ENCODE measurements at places on chromosomes 5 and 9.

GRCh38 chr5:163822548-163822947 is 317.1 kb downstream of the MAT2B start:
- no peak for DNase-seq

DNA sequence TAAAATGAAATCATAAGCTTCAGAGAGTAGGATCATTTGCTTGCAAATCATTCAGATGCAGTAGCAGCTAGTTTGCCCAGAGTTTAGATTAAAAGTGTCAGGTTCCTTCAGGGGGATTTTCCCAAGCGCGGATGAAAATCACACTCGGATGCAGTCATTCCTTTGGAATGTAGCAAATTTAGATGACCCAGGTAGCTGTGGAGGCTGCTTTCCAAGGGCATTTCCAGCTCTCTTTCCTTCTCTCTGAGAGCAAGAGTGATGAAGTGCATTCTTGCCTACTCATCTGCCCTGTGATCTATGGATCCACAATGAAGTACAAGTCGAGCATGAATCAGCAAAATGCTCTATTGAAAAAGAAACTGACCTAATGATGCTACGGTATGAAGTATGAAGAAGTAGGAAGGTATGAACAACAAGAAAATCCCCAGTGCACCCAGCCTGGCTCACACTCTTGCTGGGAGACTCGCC is 200.2 kb downstream of the PLK2 start:
- no peak for DNase-seq

DNA sequence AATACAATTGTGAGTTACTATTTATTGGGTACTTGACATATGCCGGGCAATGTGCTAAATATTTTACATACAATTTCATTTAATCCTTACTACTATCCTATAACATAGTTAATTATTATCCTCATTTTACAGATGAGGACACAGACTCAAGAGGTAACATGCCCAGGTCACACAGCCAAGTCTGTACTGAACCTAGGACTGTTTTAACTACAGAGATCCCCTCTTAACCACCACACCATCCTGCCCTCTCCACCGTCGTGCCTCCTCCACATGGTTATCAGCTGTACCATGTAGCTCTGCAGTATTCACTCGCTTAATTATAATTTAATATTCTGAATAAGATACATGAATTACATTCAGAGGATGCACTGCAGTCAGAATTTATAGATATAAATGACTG is 5.3 kb downstream of the RAB14 start:
- DNase-seq = no peak

DNA sequence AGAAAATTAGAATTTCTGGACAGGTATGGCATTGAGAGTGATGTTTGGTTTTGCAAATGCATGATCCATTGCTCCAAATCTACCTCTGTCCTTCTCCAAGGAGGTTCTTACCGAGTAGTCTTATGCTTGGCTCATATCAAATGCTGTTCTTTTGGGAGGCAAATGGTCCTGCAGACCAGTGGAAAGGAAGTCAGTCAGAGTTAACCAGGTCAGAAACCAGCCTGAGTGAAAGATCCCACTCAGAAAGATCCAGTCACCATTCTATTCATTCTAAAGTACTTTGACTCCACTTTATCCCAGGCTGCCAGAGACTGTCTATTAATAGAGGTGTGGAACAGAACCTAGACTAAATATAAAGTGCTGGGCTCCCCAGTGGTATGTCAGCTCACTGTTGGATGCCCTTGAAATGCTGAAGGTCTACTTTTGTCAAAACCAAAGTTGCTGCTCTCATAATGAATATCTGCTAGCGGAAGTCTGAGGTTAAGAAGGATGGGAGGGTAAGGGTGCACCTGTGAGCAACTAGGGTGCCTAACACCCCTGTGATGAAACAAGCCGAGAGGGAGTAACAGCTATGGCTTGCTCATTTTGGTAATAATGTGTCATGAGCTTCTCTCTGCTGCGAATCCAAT is 302.2 kb downstream of the ZNF608 start:
- no peak for DNase-seq

DNA sequence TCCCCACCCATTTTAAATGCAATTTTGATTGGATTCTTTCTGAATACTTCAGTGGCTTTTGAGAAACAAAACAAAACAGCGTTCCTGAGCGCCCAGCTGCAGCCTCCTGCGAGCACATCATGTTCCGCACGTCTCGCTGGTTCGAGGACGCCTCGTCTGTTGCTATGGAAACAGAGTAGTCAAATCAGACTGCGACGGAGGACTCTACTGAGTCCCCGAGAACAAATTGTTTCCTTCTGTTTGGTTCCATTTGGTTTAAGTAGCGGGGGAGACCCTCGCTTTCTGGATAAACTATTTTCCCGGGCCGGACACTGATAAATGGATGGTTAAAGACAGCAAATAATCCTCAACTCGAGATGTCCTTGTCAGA is 69.0 kb downstream of the SLC28A3 start:
- no peak for DNase-seq

- no peak for DNase-seq
Observed at GRCh38 chr5:66129144-66129543, 15.0 kb upstream of the SREK1 start.

DNA sequence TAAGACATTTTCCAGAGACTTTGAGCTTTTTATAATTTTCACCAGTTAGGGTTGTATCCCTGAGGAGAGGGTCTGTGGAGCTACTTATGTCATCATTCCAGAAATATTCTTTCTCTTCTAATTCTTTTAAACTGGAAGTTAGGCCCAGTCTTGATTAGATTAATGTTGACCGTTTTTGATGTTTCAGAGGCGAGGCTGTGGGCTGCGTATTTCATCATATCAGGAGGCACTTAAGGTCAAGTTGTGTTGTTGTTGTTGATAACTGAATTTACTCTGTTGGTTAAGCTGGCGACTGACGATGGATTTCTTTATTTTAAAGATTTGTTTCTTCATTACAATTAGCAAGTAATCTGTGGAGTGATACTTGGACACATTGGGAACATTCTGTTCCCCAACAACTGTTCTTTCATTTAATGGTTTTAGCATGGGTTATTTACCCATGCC is 20.1 kb downstream of the IPO11 start:
- DNase-seq = no peak

DNA sequence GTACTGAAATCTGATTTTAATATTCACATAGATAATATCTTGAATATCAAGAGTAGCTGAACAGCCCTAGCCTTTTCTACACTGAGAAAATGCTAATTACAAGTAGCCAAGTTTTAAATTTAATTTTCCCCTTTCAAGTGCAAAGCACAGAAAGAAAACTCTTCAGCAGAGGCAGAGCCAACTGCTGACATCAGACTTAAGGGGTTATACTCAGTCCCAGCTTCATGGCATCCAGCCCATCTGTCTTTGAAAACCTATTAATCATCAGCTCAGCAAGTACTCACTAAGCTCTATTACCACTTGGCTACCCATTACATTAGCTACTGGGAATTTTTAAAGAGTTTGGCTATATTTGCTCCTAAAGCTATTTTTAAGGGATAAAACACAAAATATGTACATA is 220.5 kb downstream of the SLC12A2 start:
- no peak for DNase-seq

DNA sequence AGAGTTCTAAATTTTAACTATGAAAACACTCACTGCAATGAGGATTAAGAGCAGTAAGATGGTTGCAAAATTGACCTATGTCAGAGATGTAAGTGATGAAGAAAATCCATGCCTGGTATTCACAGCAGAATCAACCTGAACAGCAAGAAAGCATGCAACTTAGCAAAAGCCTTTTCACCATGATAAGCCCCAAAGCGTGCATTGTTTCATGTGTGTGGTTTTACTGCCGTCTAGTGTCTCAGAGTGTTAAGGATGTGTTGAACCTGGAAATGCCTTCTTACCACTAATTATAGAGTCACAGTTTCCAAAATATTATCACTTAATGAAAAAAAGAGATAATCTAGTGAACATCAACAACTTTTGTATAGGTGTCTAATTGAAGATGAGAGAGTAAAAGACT is 415.2 kb upstream of the TRPC7 start:
- DNase-seq = no peak

DNA sequence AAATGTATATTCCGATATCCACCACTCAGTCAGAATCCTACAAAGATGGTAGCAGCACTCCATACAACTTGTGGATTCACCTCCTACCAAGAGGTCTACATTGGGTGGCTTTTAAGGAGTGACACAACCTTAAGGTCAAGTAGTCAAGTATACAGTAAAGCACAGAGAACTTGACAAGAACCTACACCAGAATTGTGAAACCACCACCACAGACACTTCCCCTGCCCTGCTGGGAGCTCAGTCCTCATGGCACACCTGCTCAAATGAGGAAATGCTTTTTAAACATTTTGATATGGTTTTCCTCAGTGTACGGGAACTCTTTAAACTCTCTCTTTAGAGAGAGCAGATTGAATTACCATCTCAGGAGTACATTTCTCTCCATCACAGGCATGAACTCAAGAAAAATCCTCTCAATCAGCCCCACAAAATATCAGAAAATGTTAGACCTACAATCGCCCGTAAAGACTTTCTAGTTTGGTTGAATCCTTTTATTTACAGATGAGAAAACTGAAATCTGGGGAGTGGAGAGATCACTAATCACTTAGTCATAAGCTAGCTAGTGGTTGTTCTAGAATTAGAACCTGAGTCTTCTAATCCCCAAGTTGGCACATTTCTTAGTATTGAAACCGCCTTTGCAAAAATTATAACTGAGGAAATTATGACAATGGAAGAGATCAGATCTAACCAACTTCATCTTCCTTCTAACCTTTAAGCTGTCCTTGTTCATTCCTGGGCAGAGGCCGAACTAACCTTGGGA is 38.5 kb upstream of the NR4A3 start:
- no peak for DNase-seq

- no peak for DNase-seq
Observed at GRCh38 chr9:94855903-94856302, 129.4 kb downstream of the AOPEP start.

- no peak for DNase-seq
Observed at GRCh38 chr5:131229623-131230022, 34.2 kb upstream of the CDC42SE2 start.

DNA sequence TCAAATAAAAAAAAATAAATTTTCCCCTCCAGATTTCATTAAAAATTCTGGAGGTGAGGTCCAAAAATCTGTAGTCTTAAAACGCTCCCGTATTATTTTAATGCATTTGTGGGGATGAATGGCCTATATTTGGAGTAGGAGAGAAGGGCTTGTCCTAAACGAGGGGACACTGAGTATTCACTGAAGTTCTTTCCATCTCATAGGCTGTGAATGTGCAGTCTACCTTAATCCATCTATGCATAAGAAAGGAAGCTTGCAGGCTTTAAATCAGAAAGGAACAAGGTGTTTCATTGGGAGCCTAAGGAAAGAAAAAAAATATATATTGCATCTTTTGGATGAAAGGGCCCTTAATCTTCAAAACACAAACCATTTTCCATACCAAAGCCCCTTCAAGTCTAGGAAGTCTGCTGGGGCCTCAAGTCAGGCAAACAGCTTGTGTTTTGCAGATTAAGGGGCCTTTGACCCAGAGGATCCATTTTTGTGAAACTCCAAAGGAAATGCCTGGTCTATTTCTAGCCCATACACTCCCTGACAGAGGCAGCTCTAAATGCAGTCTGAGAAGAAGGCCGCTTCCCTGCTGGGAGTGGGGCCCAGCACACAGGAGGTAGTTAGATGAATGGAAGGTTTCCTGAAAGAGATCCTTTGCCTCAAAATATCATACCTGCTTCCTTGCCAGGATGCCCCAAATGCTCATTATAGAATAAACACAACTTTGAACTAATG is 35.6 kb downstream of the BRINP1 start:
- no peak for DNase-seq

DNA sequence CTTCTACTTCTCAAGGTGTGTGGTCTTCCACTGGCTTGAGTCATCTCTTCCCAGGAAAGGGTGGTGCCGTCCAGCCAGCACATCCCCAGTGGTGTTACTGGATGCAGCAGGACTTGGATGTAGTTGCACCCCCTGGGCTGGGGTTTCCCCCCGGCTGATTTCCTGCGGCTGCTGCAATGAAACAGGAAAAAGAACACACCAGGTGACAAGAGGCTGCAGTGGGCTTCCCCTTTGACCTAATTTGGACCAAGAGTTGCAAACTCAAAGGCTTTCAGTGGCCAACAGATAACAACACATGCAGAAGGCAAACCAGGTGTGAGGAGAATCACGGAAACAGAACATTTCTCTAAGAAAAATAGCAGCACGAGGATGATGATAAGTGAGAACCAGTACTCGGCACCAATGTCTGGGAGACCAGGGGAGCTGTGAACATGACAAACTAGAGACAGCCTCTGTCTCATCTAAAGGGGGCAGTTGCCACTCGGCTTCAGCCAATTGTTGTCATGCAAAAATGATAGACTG is 83.7 kb downstream of the PDE6A start:
- no peak for DNase-seq

GRCh38 chr5:150672237-150672883 is 11.3 kb downstream of the MYOZ3 start:
- no peak for DNase-seq

DNA sequence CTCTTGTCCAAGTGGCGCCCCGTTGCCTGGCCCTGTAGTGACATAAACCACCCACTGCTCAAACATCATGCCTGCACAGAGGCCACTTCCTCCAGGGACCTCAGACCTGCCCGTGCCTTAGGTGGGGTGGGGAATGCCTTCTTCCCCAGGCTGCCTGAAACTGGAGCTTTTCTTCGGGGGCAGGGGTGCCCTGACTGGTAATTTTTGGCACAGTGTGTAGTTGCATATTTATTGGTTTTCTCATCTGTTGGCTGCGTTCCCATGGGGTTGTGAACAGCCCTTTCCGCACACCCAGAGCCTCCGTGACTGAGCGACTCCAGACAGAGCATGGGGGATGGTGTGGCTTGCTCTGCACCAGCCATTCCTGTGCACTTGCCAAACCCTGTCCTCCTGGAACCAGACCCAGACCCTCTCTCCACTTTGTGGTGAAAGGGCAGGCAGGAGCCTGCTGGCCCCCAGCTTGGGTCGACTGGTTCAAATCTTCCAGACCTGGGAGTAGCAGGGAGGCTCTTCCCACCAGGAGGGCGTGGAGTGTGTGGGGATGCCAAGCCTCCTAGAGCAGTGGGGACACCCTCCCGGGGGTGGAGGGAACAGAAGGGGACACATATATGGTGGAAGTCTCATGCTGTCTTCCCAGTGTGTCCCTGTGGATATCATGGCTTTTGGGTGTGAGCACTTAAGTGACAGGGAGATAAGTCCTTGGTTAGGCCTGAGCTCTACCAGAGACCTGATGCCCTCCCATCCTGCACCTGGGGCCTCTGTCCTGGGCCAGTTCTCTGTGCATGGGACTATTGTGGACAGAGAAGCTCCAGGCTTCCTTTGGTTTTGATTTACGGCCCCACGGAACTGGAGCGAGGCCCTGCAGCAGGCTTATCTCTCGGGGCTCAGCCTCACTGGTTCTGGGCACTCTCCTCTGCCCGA is 39.6 kb downstream of the WNK2 start:
- no peak for DNase-seq

DNA sequence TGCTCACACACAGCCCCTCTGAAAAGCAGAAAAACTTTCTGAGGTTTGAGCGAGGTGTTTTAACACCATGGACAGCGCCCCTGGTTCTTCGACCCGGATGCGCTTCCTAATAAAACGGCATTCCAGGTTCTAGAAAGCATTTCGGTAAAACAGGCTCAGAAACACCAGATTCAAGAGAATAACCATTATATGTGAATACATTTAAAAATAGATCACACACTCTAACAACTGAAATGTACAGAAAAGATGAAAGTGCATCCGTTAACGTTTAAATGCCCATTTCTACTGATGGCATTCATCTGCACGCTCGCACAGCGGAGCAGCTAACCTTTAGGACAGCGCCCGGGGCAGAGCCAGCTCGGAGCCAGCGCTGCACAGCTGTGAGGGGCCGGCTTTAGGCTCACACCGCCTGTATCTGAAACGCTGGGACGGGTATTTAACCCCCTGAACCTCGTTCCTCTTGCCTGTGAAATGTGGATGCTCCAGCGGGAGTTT is 26.3 kb upstream of the TENT4A start:
- peak; percentile 30 for DNase-seq

Data from foreskin melanocyte (primary cell).